ENCODE measurements at places on chromosomes 5 and 9.

GRCh38 chr9:68629042-68629441, 76.0 kb upstream of the PIP5K1B start:
- no peak for DNase-seq

- DNase-seq = no peak
These were observed 7.6 kb upstream of the GBGT1 start for GRCh38 chr9:133171161-133171961.

DNA sequence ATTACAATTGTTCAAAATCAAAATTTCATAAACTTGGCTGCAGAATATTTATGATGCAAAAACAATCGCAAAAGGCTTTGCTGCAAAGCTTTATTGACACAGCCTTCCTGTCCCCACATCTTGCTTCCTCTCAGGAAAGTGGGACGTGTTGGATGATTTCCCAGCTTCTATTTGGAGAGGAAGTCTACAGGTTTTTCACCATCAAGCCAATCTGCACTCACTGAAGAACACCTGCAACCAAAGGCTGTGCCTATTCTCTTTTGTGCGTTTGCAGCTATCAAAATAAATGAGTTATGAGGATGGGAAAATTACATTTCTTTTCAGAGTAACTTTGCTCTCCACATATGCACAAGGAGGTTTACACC, 214.4 kb downstream of the PLK2 start:
- no peak for DNase-seq

DNA sequence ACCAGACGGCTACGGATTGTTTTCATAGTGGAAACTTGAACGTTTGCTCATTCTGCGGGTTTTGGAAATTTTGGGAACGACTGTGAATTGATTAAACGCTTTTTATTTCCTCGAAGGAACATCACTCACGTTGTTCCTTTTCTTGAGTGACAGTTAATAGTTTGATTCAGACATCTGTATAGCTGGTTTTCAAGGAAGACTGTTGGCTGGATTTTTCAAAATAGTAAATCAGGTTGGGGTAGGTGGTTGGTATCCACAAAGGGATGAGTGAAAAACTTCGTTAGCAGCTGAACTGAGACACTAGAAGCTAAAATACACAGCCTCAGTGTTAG, 1.1 kb downstream of the TGFBR1 start:
- no peak for DNase-seq

DNA sequence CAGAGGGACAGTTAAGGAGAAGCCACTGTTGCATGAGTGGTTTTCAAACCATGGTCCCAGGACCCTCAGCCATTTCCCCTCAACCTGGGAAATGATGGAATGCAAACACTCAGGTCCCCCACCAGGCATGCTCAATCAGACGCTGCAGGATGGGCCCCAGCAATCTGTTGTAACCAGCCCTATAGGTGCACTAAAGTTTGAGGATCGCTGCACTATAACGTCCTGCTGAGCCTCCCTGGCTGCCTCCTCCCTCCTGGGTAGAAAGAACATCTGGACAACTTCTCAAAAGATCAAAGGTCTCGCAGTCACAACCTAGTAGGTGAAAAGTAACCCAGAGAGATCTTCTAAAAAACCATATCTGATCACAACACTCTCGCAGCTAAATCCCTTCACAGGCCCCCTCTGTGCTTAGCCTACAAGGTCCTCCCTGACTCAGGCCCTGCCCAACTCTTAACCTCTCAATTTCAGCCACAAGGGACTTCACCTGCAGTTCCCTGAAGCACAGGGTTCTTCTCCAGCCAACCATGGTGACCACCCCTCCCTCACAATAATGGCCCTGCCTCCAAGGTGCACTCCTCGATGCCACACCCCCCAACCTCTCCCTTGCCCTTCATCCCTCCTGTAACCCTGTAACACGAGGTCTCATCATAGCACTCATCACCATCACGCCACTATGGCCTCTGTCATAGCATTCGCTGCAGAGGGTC, 3.5 kb downstream of the SHB start:
- DNase-seq = no peak

DNA sequence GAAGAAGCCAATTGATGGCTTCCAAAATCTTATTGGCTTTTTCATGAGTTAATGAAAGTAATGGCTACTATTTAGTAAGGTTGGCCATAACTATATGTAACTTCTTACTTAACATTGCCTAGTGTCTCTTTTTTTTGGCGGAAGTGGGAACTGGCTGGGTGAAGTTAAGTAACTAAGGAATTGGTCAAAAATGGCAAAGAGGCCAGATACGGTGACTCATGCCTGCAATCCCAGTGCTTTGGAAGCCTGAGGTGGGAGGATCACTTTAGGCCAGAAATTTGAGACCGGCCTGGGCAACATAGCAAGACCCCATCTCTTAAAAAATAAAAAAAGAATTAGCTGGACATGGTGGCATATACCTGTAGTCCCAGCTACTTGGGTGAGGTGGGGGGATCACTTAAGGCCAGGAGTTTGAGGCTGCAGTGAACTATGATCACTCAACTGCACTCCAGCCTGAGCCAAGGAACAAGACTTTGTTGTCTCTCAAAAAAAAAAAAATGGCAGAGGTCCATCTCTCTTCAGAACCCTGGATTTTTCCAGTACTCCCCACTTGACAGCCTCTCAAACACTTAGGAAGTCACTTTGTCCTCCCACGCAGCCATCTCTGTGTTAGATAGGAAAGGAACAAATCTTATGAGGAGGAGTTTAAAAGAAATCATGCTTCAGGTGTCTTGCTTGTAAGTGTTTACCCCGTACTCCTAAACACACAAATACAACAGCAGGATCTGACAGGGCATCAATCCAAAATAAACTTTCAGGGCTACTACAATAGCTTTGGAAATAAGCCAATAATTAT, 75.7 kb downstream of the TEK start:
- no peak for DNase-seq

DNA sequence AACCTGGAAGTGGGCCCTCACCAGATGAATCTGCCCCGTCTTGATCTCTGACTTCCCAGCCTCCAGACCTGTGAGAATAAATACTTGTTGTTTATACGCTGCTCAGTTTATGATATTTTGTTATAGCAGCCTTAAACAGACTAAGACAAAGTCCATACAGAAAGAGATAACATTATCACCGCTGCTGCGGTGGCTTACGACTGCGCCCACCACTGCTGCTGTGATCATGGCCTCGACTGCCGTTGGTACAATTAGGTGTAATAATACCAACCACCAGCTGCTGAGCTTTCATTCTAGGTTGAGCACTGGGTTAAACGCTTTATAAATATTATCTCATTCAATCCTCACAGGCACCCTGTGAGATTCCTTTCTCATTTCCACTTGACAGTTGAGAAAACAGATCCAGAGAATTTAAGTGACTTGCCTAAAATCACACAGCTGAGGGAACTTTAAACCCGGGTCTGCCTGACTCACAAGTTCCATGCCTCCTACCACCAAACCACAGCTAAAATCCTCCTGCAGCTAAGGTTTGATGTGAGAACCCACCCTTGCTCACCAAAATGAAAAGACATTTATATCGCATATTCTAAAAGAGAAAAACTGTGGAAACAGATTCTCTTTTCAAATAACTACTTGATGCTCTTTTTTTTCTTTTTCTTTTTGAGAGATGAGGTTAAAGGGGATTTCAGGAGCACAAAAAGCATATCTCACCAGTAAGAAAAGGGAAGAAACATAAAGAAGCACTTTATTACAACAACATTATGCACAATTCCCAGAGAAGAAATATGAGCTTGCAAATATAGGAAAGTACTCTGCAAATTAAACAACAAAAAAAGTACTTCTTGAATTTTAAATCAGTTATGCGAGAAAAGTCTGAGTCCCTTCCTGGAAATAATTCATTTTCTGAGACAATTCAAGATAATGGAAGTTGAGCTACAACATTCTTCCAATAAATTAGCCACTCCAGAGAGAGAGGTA, 23.9 kb downstream of the GOLM1 start:
- no peak for DNase-seq

GRCh38 chr9:15116130-15116580, 190.9 kb downstream of the TTC39B start:
- DNase-seq = no peak

GRCh38 chr5:68178579-68178978, 37.0 kb upstream of the PIK3R1 start:
- no peak for DNase-seq

DNA sequence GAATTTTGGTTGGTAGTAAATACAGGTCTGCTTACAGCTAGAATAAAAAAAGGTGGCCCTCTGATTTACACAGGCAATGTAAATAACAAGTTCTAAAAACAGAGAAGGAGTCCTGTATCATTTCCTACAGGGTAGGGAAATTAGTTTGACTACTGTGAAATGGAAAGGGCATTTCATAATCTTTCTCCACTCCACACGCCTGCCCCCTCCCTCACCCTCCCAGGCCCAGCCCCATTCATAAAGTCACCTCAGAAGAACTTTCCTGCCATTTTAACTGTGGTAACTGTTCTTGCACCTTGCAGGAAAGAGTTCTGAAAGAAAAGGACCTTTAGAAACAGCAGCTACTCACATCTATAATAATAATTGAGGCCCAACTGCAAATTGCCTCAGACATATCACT, 69.7 kb downstream of the MEF2C start:
- DNase-seq = no peak

- no peak for DNase-seq
These were observed 78.8 kb downstream of the GPR21 start for GRCh38 chr9:123112015-123112975.

DNA sequence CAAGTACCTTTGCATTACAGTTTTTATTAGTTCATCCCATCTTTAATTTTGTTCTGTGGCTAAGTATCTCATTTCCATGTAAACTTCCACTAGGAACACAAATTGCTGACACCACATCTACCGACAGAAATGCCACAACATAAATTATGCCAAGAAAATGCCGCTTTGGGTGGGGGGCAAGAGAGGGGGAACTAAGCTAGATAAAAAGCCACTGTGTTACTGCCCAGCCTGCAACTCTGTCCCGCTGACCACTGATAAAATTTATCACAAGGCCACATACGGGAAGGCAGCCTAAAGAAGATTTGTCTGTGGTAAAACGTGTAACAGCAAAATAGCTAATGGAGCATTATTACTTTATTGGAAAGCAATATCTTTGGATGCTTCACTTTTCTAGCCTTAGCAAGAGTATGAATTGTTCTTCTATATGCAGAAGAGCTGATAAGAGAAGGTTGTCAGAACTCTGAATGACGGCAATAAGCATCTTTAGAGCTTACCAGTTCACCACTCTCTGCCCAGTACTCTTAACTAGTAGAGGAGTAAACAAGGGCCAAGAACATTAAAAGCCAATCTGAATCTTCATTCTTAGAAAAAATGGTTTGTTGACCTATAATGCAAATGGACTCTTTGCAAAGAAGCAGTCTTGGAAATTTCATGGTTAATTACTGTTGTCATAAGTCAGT, 172.2 kb upstream of the MEF2C start:
- no peak for DNase-seq

DNA sequence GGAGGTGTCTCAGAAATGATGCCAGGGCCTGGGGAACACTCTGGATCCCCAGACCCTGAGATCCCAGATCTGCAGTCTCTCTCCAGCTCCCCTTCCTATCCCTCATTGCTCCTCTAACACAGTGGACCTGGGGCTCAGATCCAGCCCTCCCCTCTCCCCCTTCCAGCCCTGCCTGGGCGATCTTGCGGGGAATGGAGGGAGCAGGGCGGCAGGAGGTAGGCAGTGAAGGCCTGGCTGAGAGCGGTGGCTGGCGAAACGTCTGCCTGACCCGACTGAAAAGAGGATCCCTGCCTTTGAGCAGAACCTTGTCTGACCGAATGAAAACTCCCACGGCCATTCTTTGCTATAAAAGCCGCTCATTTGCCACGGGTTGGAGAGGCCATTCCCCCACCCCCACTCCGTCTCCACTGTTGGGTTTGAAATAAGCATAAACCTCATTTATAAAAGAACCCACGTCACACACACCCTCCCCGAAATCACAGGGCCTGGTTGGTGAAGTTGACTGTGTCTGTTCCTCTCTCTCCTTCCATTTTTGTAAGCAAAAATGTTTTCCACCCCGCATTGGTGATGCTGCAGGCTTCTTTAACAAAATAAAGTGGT, 8.8 kb downstream of the MSX2 start:
- no peak for DNase-seq

- DNase-seq = no peak
These were observed 164.6 kb downstream of the CARTPT start for GRCh38 chr5:71883742-71884103.

- no peak for DNase-seq
These were observed 1.4 kb downstream of the FAM193B start for GRCh38 chr5:177552839-177553455.

- no peak for DNase-seq
These were observed 82.8 kb downstream of the LMX1B start for GRCh38 chr9:126696401-126697145.

DNA sequence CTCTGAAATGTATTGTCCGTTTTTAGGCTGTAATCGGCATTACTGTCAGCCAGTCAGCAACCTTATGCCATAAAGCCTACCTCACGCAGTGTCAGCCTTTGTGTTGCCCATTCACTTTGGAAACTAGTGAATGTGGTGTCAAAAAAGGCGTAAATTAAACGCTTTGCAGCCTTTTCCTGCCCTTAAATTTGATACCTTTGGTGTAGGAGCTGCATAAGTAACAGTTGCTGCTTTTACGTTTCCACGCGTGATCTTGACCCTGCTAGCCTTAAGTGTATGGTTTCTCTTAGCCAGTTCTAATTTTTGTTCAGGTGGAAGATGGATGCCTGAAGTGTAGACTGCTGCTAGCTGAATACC, 257.7 kb downstream of the EPB41L4A start:
- no peak for DNase-seq

DNA sequence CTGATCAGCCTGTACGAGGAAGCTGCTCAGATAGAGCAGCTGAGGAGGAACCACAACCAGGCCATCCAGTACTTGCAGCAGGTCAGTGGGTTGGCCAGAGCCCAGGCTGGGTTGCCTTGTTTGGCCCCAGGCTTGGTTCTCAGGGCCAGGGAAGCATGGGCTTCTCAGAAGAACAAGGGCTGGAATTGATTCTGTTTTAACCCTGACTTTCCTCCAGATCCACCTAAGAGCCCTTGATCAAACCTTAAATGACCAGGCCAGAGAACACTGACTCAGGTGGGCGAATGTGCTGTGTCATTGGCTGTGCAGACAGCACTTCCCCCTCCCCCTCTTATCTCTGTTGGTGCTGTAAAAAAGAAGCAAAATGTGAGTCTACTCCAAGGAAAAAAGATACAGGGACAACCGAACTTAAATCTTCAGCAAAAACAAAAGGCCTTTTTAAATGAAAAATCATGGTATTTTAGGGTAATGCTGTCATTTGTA, 28.1 kb downstream of the TTC23L start:
- DNase-seq = no peak

GRCh38 chr5:38190111-38190510, 68.2 kb upstream of the EGFLAM start:
- no peak for DNase-seq

DNA sequence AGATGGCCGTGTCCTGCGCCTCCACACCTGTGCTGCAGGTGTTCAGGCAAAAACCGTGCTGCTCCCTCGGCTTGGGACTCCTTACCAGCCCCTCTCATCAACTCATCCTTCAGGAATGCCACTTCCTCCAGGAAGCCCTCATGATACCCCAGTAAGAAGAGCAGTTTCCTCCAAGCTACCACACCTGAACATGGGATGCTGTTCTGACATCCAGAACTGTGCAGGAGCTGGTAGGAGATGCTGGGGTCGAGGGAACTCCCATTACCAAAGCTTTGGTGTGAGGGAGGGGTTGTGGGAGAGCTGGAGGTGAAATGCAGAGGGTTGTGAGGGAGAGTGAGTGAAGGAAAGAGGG, 18.9 kb downstream of the CARD19 start:
- DNase-seq = no peak

- peak; percentile 55 for DNase-seq
These were observed 1.9 kb upstream of the FIBCD1 start for GRCh38 chr9:130940693-130941576.
